ENCODE measurements at places on chromosomes 3 and 15.

- no peak for ATAC-seq
Observed at GRCh38 chr3:27792869-27793268, 70.7 kb upstream of the EOMES start.

- ATAC-seq: no peak
Observed at GRCh38 chr15:48602358-48603122, 43.0 kb downstream of the FBN1 start.

DNA sequence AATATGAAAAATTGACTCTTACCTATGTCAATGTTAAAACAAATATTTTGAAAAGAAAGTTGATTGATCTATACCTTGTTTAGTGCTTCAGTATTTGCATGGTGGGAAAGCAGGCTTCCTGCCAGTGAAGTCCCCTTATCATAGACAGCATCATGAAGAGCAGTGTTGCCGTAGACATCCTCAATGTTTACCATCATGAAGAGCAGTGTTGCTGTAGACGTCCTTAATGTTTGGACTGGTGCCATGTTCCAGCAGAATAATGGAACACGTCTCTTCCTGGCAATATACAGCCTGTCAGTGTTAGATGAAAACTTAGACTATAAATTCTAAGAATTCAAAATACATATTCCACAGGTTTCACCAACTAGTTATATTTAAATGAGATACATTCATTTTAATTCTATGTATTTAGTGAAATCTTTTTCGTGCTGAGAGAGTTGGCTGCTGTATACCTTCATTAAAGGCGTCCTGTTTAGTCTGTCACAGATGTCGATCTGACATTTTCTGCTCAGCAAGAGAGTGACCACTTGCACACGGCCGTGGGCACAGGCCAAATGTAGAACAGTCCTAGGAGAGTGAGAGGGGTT lies 116.8 kb downstream of the LMLN start:
- no peak for ATAC-seq

DNA sequence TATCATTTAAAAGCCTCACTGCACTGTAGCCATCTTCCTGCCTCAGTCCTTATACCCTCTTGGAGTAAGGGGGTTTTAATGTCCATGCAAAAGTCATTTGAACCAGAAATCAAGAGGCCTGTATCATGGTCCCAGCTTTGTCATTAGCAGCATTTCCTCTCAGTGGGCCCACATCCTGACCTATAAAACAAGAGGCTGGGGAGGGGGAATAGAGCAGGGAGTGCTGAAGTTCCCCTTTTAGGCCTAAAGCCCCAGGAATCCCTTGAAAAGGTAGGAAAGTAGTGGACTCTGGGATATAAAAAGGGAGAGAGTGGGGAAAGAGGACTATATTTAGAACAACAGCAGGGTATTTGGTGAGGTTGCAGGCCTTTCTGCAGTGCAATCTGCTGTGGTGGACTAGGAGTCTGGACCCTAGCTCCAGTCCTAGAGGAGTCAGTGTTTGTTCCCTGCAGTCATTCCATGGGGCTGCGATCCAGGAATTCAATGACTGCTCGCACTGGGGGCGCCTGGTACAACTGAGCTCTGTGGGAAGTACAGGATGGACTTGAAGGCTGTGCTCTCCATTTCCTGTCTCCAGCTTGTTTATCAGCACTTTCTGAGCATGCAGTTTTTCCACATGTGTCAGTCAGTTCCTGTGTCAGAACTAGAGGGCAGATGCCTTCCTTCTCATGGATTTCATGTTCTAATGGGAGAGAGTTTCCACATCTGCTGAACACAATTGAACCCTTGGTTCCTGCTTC lies 46.8 kb downstream of the PDHB start:
- no peak for ATAC-seq

- no peak for ATAC-seq
Observed at GRCh38 chr3:100210772-100211135, 50.0 kb upstream of the TBC1D23 start.

All from activated CD4-positive, CD25-positive, alpha-beta regulatory T cell treated with anti-CD3 and anti-CD28 coated beads, Interleukin-2, amount 50 U/mL, for 24 hours (primary cell).